Inflammatory macrophage (primary cell): ENCODE measurements at places on chromosomes 6 and 20.

- no peak for DNase-seq
Measured at GRCh38 chr6:106477146-106477545, 116.6 kb downstream of the CRYBG1 start.

DNA sequence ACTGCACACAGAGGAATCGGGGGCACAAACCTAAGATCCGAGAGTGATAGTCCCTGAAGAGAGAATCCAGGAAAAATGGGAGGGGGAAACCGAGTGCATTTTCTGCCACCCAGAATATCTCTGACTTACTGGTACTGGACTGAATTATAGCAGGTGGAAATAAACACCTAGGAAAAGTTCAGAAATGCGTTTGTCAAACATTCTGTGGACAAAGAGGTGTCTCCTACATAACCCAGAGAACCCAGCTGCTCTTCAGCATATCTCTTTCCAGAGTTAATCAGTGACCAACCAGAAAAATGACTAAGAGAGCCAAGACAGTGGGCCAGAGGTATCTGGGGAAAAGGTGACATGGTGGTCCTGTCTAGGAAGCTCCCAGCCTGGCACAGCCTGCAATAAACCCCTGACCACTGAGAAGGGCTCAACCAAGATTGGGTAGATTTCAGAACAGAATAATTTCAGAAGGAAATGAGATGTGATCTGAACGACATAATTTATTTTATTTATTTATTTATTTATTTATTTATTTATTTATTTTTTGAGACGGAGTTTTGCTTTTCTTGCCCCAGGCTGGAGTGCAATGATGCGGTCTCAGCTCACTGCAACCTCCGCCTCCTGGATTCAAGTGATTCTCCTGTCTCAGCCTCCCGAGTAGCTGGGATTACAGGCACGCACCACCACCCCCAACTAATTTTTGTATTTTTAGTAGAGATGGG is 6.0 kb upstream of the VNN1 start:
- no peak for DNase-seq

DNA sequence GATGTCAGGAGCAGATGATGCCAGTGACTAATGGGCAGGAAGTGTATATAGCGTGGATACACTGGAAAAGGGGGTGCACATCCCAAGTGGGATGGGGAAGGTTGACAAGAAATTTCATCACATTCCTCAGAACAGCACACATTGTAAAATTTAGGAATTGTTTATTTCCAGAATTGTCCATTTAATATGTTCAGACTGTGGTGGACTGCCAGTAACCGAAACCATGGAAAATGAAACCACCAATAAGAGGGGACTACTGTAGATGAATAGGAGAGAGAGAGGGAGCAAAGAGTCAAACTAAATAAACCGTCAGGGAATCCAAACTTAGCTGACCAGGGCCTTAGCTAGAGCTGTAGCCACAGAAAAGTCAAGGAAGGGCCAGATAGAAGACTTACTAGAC is 164.4 kb upstream of the PRDM1 start:
- no peak for DNase-seq

- peak; percentile 56 for DNase-seq
Measured at GRCh38 chr20:63009988-63010769, 3.4 kb upstream of the BHLHE23 start.

DNA sequence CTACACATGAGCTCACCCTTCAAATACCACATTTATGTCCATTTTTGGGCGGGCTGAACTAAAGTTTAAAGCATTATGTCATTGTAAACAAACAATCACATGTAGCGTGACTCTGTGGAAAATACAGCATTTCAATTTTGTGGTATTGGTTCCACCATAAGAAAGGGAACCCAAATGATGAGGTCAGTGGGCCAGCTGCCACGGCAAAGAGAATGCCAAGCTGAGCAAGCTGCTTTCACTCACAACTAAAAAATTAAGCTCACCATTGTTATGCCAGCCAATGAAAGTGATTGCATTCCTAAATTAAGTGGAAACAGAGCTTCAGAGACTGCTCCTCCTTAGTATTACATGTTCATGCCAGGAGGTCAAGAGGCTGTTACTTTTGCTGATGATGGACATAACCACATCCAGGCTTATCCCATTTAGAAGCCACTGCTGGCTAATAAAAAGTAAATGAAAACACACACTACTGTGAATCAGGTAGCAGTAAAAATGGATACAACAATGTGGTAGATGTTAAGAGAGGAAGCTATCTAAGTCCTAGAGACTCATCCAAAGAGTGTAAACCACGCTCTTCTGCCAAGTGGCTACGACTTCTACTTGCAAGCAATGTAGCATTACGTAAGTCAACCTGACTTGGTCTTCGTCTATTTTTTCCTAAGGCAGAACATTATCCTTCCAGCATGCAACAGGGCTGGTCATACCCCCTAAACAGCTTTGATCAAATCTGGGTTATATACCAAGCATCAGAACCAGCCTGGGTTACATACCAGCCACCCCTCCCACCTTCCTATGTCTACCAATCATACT is 164.8 kb downstream of the BACH2 start:
- peak; percentile 55 for DNase-seq

- DNase-seq, result peak; percentile 49
Measured at GRCh38 chr6:15299430-15300131, 53.7 kb downstream of the JARID2 start.

GRCh38 chr6:39696986-39697788 is 28.0 kb downstream of the KIF6 start:
- DNase-seq, result no peak

DNA sequence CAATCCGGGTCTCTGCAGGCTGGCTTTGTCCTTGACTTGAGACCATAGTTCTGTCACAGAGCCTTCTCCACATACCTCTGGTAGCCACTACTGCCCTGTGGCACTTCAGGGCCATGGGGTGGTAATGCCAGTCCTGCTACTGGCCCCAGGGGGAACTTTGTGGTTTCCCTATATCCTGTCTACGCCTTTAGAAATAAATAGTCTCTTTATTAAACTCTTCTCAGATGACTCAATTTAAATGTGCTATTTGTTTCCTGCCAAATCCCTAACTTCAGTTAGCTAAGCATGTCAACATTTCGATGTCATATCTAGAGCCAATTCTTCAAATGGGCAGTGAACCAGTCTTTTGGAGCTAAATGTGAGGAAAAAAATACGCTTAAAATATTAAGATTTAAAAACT is 60.1 kb downstream of the SEL1L2 start:
- DNase-seq, result no peak

DNA sequence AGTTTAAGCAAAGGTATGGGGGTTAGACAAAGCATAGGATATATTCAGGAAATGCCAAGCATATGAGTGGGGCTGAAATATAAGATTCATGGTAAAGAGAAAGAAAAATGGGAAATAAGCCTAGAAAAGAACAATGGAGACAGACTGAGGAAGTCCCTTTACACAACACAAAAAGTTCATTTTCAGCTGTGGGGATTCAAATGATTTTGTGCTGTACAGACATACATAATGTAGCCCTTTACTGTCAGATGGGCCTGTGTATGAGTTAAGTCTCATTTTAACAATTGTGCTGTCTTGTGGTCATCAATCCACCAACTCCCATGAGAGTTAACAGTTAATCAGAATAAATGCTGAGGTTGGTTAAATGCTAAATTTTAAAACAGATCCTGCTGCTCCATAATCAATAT is 37.2 kb downstream of the REV3L start:
- DNase-seq, result no peak

DNA sequence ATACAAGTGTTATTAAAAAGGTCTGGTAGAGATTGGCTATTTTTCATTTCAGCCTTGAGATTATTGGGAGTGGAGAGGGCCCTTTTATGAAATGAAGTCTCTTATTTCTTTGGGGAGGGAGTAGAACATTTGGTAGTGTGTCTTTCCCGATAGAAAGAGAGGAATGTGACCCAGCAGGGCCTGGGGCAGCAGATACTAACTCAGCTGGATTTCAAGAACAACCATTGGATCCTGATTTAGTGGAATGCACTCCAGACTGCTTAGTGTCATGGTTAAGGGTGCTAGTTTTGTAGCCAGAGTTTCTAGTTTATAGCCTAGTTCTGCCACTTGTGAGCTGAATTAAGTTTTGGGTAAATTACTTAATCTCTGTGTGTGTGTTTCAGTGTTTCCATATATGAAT is 18.4 kb upstream of the FLRT3 start:
- no peak for DNase-seq

DNA sequence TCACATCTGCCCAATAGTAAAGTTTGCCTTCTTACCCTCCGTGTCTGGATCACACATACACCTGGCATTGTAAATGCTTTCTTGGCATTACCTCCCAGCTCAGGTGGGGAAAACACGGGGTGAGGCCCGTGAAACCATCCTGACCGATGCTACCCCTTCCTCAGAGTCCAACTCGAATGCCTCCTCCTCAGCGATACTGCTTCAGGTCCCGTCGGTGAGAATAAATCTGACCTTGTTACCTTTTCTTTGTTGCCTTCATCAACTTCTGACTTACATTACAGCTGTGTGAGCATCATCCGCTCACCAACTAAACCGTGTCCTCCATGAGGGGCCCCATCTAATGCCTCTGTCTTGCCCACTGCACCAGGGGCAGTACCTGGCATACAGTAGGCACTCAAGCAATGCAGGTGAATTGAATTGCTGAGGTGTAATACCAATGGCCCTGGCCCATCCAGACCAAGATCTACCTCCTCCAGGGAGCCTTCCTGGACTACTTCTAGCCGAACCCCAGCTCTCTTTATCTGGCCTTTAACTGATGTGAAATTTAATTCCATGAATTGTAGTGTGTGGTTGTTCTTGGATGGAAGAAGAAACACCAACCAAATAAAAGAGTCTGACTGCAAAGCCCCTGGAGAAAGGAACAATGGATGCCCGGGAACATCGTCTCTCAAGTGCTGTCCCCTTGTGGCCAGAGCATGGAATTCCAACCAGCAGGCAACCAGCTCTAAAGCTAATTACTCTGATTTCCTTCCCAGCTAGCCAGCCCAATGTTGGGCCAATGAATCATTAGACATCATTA is 141.5 kb downstream of the ANKRD60 start:
- peak; percentile 5 for DNase-seq

DNA sequence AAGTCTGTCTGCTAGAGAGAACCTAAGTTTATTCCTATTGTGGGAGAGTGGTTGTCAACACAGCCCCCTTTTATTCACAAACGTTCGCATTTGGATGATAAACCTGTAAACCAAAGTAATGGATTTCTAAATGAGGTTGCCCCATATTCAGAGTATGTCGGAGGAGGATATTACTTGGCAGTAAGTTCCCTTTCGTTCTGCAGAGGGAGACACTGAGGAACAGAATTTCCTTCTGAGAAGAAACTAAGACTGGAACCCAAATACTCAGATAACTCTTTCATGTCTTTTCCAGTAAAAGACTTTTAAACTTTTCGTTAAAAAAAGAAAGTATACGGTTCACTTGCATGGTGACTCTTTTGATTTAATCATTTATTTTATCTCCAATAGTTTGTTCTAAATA is 754.6 kb upstream of the MMS22L start:
- no peak for DNase-seq

GRCh38 chr6:3072798-3073197 is 4.5 kb downstream of the RIPK1 start:
- DNase-seq, result no peak

- DNase-seq, result no peak
Measured at GRCh38 chr20:33444797-33445560, 1.4 kb upstream of the SNTA1 start.

DNA sequence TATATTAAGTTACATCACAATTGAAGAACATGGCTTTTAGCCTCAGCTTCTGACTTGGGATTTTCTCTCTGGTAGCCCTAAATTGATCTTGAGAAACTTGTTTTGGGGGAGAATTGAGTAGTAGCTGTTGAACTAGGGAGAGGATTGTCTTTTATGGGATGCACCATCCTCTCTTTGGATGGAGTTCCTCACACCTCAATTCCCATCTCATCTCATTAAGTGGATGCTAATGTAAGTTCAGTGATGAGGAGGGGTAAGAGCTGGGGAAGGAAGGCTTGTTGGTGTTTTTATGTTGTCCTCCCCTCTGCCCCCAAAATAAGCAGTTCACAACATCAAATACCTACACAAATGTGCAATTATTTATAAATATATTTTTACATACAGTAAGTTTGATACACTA is 4.0 kb downstream of the GJA1 start:
- DNase-seq, result no peak

GRCh38 chr6:28947831-28948270 is 24.1 kb upstream of the TRIM27 start:
- no peak for DNase-seq

DNA sequence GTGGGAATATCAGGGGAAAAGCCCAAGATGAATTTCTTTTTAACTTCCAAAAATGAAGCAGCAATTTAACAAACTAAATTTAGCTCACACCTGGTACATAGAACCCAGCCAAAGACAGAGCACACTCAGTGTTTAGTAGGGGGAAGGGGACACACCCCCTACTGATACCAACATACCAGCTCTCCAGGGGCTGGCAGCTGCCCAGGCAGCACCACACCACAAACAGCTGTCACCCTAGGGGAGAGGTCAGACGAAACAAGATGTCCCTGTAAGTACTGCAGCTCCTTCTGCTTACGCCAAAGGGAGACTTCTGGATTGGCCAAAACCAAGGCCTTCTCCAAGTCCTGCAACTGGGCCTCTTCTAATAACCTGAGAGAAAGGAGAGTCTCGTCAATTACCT is 26.0 kb downstream of the MDN1 start:
- no peak for DNase-seq

DNA sequence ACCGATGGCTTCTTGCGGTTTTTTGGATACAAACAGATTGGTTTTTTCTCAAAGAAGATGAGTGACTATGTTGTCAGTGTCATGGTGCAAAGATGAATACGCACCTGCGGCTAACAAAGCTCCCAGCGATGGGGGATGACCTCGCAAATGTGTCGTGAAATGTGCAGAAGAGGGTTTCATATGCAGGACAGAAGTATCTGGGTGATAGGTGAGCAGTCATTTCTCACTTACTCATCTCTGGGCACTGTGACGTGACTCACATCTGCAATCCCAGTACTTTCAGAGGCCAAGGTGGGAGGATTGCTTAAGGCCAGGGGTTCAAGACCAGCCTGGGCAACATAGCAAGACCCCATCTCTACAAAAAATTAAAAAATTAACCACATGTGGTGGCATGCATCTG is 216.3 kb downstream of the ERMARD start:
- no peak for DNase-seq

- no peak for DNase-seq
Measured at GRCh38 chr20:6704132-6704861, 63.2 kb upstream of the BMP2 start.

DNA sequence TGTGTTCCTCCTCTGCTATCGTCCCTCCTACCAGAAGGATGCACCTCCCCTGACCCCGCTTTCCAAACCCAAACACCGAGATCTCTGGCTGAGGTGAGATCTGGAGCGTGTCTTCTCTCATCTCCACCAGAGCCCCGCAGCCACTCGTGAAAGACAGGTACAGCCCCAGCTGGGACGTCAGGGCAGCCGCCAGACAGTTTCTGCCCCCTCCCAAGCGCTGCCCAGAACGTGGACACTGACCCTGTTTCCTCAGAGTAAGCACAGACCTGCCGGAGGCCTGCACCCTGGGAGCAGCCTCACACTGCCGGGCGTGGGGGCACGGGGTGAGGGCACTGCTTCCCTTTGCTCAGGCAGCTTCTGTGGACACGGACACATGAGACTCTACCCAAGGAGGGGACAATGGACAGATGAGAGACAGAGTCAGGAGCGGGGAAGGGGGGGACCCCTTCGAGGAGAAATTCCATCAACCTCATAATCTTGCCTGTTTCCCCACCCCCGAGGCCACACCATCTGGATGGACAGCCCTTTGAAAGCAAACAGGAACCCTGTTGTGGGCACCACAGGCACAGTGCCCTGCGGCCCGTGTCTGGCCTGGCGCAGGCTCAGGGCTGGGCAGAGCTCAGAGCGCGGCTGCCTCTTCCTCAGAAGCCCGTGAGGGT is 210.6 kb downstream of the DLL1 start:
- DNase-seq, result no peak

- DNase-seq, result no peak
Measured at GRCh38 chr20:21109144-21109543, 3.0 kb upstream of the LINC00237 start.
